ENCODE measurements at places on chromosomes 7 and 10.

DNA sequence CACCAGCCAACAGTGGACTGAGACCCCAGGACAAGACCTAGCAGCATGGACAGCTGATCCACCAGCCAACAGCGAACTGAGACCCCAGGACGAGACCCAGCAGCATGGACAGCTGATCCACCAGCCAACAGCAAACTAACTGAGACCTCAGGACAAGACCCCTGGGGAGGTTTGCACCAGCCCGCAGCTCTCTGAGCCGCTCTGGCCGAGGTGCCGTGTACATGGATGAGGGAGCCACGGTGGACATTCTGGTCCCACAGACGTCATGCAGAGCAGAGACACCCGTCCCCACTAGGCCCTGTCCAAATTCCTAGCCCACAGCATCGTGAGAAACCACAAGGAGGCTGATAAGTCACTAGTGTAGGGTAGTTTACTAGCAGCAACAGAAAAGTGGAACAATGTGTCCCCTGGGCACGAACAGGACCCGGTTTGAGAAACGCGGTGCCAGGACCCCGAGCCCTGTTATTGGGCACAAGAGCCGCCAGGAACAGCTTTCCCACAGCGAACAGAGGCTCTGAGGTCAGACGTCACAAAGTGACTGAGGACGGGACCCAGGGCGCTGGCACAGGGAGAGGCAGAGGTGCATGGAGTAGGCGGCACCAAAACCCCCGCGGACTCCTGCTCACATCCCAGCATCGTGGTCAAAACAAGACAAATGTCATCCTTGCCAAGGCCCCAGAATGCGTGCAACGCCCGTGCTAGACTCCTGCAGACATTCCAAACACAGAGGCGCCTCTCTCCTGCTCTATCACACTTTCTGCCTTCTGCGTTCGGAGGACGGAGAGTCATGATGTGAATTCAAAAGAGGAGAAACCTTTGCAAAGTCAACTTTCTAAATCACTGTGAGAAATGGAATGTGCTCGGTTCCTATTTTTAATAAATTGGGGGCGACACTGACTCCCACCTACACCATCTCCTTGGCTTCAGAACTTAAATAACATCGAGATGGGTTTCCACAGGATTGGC, 8.1 kb downstream of the STK32C start:
- no peak for DNase-seq

GRCh38 chr10:27838361-27838760, 92.7 kb upstream of the MKX start:
- no peak for DNase-seq

DNA sequence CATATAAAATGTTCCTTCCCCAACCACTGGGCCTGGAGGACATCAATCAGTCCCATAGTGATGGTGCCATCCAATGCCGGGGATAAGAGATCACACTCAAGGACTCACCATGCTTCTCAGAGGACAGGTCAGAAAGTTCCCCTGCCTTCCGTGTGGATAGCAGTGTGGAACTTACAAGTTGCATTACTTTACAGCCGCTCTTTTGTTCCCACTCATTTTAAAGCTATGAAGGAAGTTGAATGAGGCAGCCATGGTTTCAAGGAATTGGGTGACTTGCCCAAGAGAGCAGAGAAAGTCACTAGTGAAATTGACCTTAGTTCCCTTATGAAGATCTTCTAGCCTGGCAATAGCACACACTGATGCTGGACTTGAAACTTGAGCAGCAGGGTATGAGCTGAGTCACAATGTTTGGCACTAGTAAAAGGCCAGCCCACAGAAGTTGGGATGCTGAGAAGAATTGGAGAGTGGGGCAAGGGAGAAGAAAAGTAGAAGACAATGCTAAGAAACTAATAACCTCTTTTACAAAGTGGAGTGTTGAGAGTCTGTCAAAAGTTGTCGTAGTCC, 78.7 kb downstream of the CXCL12 start:
- no peak for DNase-seq

DNA sequence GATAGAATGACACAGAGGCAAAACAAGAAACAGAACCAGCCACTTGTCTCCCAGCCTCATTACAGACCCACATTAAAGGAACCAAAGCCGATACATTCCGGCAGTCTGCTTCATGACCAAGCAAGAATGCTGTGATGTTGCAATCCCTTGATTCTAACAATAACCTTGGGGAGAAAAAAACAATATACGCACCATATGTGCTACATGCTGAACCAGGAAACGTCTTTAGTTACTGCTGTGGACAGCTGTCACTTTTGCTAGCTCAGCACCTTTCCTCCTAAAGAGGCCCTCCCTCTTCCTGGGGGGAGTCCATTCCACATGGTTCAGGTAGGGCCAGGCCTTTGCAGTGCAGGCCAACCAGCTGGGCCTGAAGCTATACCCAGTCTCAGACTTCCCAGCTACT, 79.1 kb downstream of the PRTFDC1 start:
- no peak for DNase-seq

- DNase-seq: no peak
These were observed 1.0 kb downstream of the LRCH4 start for GRCh38 chr7:100584683-100585510.

- DNase-seq: no peak
These were observed 302.6 kb upstream of the MYO3A start for GRCh38 chr10:25631471-25631870.

DNA sequence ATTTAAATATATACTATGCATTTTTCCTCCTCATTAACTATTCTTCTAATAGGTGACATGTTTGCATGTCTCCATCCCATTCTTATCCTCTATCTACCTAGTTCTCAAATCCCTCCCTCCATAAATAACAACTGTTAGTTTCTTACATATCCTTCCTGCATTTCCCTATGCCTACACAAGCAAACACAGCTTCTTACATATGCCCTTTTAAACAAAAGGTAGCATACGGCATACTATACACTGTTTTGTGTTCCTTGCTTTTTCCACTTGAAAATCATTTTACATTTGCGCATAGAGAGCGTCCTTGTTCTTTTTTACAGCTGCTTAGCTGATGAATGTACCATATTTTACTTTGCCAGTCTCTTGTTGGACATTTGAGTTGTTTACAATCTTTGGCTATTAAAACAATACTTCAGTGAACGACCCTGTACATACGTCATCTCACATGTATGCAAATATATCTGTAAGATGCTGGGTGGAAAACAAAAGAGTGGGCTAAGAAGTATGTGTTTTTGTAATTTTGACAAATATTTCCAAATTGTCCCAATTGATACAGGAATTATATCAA, 7.8 kb downstream of the GOT1 start:
- no peak for DNase-seq

DNA sequence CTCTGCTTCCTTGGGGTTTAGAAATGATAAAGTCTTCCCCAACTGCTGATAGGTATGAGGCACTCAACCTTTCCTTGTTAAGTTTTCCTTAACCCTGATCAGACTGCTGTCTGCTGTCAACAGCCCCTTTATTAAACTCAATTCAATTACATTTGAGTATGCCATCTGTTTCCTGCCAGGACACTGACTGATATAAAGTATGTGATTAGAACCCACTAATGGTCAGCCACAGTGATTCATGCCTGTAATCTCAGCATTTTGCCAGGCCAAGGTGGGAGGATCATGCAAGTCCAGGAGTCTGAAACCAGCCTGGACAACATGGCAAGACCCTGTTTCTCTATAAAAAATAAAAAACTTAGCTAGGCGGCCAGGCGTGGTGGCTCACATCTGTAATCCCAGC, 18.1 kb downstream of the BAZ1B start:
- no peak for DNase-seq

GRCh38 chr10:6239213-6239991, 36.7 kb downstream of the PFKFB3 start:
- peak; percentile 59 for DNase-seq

GRCh38 chr10:30057421-30057841, 2.0 kb downstream of the JCAD start:
- no peak for DNase-seq

GRCh38 chr7:70730451-70731110, 401.4 kb upstream of the GALNT17 start:
- no peak for DNase-seq

DNA sequence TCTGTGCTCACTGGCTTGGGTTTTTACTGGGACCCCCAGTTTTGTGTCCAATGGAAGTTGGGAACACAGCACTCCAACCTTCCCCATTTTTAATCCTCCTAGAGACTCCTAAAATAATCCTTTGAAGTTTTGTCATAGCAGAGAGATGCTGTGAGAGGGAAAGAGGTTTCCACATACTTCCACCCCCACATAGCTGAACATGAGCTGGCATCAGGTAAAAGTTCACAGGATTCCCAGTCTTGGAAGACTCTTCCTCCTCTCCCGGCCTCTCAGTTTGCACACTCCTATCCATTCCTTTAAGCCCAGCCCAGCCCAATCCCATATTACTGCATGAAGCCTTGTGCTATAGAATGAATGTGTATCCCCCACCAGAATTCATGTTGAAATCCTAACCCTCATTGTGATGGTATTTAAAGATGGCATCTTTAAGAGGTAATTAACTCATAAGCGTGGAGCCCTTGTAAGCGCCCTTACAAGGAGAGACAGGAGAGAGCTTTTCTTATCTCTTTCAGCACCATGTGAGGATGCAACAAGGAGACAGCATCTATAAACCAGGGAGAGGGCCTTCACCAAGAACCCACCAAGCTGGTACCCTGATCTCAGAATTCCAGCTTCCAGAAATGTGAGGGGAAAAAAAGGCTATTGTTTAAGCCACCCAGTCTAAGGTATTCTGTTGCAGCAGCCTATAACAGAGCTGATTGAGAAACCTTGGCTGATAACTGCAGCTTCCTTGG, 22.4 kb downstream of the GRM8 start:
- no peak for DNase-seq
